Suppressor macrophage treated with lipopolysaccharide for 4 hours (primary cell): ENCODE measurements at places on chromosomes 12 and 14.

- DNase-seq, result no peak
Observed at GRCh38 chr14:104345621-104346462, 207.5 kb downstream of the KIF26A start.

GRCh38 chr14:87044807-87045206, 948.2 kb downstream of the GALC start:
- no peak for DNase-seq

GRCh38 chr12:53956914-53957536, 2.3 kb downstream of the HOXC12 start:
- DNase-seq, result no peak

GRCh38 chr14:48568688-48569087, 893.3 kb upstream of the MDGA2 start:
- no peak for DNase-seq

DNA sequence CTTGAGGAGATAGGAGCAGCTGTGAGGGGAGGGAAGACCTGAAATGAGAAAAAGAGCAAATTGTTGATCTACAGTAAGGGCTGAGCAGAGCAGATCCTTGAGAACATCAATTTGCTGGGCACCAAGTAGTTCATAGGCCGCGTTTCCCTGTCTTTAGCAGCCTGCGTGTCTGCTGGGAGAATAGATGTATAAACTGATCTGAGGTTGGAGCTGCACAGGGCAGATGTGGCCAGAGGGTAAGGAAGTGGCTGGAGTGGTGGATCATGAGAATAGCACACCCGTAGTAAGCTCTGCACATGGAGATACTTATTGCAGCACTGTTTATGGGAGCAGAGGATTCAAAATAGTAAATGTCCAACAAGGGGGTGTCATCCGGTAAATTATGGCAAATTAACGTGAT, 44.4 kb downstream of the NTF3 start:
- no peak for DNase-seq

- no peak for DNase-seq
Observed at GRCh38 chr12:8482571-8483061, 26.9 kb downstream of the CLEC6A start.

GRCh38 chr12:108930155-108930554, 50.3 kb downstream of the DAO start:
- DNase-seq, result peak; percentile 23

DNA sequence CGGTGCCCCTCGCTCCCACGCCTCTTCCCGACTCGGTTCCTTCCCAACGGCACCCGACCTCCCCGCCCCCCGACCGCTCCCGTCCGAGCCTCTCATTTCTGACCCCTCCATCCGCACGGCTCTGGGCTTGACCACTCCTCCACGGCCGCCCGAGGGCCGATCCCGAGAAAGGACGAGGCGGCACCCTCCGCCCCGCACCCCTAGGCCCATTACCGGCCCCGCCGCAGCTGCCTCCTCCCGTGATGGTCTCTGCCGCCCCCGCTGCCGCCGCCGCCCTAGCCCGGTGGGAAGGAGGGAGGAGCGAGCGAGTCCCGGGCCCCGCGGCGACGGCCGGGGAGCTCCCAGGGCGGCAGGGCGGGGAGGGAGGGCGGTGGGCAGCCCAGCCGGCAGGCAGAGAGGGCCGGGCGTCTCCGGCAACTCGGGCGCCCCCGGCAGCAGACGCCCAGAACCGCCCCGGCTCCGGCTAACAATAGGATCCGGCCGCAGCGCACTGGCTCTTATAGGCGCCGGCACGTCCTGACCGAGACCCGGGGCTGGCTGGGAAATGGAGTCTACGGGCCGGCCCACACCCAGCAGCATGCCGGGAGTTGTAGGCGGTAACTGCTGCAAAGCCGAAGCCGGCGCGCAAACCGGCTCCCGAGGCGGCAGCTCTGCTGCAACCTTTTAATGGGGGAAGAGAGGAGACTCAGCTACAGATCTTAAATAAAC, at the start of gene CSRNP2:
TSS of gene CSRNP2 (minus strand) at position 471 of the 708 bp plus-strand sequence. CDS start 7,035 bp downstream, outside the sequence.
- DNase-seq, result peak; percentile 97

DNA sequence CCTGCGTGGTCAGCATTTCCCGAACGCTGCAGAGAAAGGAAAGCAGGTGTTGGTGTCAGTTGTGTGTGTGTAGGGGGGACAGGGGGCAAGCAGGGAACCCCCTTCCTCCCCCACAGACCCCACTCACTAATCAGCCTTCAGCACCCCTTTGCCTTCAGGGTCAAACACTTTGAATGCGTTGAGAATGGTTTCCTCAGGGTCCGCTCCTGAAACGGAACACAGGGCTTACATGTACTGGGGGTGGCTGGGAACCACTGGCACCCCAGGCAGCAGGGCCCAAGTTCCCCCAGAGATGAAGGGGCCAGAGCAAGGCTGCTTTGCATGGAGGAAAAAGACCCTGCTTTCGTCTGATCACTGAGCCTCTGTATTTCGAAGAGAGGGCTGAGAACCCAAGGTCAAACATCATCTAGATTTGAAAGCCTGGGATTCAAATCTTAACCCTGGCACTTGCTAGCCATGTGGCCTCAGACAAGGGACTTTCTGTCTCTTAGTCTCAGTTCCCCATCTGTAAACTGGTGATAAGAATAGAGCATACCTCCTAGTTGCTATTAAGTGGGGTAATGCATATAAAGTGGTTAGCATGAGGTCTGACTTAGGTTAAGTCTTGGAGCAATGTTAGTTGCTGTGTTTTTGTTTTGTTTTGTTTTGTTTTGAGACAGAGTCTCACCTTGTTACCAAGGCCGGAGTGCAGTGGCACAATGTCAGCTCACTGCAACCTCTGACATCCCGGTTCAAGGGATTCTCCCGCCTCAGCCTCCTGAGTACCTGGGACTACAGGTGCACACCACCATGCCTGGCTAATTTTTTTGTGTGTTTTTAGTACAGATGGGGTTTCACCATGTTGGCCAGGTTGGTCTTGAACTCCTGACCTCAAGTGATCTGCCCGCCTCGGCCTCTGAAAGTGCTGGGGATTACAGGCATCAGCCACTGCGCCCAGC, 7.0 kb downstream of the MYL2 start:
- peak; percentile 31 for DNase-seq

GRCh38 chr14:102778338-102779083, 1.3 kb downstream of the TRAF3 start:
- DNase-seq, result peak; percentile 53

- DNase-seq, result no peak
Observed at GRCh38 chr14:51341338-51341737, 101.3 kb downstream of the TMX1 start.

GRCh38 chr12:58995666-58996363, 75.5 kb upstream of the LRIG3 start:
- no peak for DNase-seq

- DNase-seq, result no peak
Observed at GRCh38 chr12:81517296-81517695, 241.9 kb downstream of the PPFIA2 start.

DNA sequence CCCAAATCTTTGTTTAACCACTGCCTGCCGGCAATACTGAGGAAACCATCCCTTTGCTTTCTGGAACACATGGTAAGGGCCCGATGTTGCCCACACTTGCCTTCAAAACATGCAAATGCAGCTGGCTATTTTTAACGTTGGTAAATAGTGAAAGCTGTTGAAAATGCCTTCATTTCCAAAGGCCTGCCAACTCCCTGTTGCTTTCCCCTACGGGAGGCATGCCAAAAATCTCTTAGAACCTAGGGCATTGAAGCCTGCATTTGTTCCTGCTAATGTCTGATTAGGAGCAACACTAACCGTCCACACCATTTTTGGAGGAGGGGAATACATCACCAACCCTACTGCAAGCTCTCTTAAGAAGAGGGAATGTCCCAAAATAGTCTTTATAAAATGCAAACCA, 152.6 kb upstream of the NOS1 start:
- no peak for DNase-seq

- DNase-seq, result no peak
Observed at GRCh38 chr14:67529947-67530935, 2.8 kb upstream of the PLEKHH1 start.

DNA sequence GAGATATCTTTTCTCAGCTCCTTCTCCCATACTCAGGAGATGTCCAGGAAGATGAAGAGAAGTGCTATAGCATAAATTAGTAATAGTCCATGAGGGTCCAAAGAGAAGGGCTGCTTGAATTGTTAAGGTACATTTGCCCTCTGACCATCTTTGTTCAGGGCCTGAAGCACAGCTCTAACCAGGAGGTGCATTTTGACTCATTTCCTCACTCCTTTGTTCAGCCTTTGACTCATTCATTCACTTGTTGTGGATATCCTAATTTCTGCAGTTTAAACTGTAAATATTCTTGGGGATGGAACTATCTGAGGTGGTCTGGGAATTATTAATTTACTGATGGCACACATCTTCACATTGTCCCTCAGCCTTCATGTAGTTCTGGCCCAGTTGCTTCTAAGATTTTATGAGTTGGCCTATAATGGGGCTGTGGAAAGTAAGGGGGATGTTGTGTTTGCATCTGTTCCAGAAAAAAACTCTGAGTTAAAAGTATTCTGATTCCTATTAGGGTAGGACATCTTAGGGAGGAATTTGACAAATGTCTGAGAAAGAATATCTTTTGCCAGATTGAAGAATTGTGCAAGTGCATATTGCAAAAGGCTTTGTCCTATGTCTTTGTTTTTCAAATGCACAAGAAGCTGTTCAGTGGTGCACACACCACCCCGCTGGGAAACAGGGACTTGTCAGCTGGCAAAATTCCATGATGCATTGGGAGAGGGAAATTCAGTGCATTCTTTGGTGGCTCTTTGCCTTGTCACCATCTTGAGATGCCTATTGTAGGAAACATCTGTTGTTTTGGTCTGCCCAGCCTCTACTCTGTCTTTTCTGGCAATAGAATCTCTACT, 22.1 kb downstream of the SMOC1 start:
- DNase-seq, result no peak

- DNase-seq, result peak; percentile 64
Observed at GRCh38 chr14:69183735-69184134, 7.6 kb upstream of the EXD2 start.

GRCh38 chr12:123840765-123841425, 78.8 kb downstream of the DNAH10 start:
- DNase-seq, result no peak

- no peak for DNase-seq
Observed at GRCh38 chr12:76883151-76883550, 4.3 kb upstream of the CSRP2 start.

DNA sequence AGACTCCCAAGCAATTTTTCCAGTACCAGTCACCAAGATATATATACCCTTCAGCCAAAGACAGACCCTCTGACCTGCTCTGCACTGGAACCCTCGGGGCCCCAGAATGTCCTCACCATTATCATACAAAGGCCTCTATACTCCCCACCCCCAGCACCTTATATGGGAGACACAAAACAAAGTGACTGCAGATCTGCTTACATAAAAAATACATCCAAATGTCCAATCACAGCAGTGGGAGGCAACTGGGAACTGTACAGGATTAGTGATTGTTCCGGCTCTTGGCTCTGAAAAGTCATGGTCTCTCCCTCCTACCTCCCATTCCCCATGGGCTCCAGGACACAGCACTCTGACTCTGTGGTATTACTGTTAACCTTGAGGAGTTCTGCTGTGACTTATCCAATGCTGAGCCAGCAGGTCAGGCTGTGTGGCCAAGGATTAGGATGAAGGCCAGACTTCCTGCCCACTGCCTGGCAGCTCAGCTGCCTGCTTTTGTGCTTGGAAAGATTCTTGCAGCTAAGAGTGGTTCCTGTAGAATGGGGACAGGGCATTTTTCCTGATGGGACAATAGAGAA, 13.7 kb downstream of the OXA1L start:
- DNase-seq, result no peak

- DNase-seq, result no peak
Observed at GRCh38 chr12:25382311-25383106, 131.8 kb upstream of the KRAS start.

- no peak for DNase-seq
Observed at GRCh38 chr14:80762641-80763228, 178.8 kb downstream of the CEP128 start.

DNA sequence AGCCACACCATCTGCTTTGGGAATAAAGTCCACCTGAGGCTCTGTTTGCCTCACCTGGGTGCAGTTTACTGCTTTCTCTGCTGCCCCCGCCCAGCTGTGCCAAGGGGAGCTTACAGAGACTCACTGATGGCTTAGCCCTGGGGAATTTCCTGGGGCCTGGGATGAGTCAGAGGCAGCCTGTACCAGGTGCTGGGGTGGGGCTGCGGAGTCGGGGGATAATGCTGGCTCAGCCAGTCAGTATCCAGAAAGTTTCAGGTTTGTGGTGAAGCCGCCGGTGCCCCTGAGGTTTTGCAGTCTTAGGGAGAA, 22.3 kb downstream of the PLEKHG3 start:
- no peak for DNase-seq

DNA sequence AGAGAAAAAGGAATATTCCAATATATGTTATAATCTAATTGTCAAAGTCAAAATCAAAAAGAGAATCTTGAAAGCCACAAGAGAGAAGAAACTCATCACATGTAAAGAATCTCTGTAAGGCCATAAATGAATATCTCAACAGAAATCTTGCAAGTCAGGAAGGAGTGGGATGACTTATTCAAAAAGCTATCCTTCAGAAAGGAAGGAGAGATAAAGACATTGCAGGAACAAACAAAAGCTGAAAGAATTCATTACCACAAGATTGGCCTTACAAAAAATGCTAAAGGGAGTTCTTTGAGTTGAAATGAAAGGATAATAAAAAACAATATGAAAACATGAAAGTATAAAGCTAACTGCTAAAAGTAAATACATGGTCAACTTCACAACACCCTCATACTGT, 286.8 kb downstream of the LRIG3 start:
- DNase-seq, result no peak

GRCh38 chr12:91177381-91177780, 5.2 kb downstream of the DCN start:
- no peak for DNase-seq

GRCh38 chr14:52575858-52576257, 23.2 kb downstream of the GPR137C start:
- DNase-seq, result no peak

DNA sequence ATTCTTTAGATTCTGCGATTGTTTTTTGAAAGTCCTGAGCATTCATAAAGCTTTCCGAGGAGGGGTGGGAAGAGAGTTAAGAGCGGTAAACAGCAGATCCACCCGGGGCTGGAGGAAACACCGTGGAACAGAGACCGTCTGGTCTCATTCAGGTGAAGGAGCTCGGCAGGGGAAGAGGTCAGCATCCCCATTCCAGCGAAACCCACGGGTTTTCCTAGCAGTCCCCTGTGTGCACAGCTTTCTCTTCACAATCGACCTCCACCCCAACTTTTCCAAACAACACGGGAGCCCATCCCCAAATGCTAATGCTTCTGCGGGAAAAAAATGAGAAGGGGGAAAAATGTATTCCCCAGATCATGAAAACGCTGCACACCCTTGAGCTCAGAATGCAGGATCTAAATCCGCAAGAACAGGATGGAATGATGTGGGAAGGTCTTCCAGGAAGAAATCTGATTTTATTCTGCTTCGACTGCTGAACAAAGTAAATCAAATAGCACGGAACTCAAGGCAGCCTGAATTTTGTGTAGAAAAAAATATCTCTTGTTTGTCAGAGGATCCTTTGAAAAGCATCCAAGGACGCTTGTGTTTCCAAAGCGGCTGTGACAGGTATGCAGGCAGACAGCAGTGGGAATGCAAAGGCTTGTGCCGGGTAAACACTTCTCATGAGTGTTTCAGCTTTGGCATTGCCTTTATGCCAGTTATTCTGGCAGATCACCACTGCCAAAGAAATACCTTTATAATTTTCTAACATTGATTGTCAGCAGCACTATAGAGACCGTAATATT, 128.8 kb downstream of the NDUFA12 start:
- DNase-seq, result no peak

- no peak for DNase-seq
Observed at GRCh38 chr14:92781350-92781749, 12.8 kb upstream of the GOLGA5 start.
